ENCODE measurements at places on chromosomes 16 and 17.

DNA sequence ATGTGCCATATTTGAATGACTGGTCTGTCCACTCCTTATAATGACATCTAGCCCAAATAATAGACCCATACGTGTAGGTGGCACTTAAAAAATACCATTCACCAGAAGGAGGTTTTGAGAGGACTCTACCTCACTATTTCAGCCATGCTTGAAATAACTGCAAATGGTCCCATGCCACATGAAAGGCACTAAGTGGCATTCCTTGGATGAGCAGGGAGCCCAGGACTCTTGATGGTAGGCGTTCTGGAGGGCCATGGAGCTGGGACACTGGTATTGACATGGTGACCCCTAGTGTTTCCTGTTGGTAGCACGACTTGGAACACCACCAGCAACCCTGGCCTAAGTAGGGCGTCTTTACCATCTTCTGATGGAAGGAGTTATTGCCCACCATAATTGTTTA, 148.7 kb upstream of the ZFHX3 start:
- peak; percentile 6 for DNase-seq

DNA sequence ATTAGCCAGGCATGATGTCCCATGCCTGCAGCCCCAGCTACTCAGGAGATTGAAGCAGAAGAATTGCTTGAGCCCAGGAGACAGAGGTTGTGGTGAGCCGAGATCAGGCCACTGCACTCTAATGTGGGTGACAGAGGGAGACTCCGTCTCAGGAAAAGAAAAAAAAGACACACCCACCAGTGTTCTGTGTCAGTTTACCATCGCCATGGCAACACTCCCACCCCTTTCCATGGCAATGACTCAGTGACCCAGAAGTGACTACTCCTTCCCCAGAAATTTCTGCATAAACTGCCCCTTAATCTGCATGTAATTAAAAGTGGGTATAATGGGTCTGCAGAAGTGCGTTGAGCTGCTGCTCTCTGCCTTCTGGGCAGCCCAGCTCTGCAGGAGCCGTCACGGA, 4.0 kb upstream of the ZC3H18 start:
- peak; percentile 77 for DNase-seq

DNA sequence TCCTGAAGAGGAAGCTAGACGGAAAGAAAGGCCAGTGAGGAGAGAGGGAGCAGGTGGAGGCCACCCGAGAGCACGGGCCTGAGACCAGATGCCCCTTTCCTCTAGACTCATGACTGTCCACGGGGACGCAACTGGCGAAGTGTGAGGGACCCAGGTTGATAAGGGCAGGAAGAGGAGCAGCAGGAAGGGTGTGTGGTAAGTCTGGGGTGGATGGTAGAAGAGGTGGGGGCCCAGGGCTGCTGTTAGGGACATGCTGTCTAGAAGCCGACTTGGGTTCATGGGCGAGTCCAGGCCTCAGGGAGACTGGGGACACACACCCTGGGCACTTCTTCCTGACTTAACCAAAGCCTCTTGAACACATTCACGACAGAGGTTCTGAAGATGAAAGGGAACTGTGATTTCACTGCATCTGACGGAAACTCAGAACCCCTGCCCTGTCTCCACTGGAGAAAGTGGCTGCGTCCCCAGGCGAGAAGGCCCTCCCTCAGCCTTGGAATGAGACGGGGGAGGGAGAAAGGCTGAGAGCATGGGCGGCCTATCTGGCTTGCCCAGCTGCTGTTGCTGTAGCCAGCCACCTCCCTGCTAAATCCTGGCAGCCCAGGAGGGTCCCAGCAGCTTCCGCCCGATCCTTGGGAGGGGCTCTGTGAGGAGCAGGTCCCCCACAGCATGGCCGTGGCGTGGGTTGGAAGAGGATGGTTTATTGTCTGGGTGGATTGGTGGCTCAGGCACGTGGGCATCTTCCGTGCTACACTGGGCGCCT, 6.0 kb downstream of the HIC1 start:
- DNase-seq = no peak

DNA sequence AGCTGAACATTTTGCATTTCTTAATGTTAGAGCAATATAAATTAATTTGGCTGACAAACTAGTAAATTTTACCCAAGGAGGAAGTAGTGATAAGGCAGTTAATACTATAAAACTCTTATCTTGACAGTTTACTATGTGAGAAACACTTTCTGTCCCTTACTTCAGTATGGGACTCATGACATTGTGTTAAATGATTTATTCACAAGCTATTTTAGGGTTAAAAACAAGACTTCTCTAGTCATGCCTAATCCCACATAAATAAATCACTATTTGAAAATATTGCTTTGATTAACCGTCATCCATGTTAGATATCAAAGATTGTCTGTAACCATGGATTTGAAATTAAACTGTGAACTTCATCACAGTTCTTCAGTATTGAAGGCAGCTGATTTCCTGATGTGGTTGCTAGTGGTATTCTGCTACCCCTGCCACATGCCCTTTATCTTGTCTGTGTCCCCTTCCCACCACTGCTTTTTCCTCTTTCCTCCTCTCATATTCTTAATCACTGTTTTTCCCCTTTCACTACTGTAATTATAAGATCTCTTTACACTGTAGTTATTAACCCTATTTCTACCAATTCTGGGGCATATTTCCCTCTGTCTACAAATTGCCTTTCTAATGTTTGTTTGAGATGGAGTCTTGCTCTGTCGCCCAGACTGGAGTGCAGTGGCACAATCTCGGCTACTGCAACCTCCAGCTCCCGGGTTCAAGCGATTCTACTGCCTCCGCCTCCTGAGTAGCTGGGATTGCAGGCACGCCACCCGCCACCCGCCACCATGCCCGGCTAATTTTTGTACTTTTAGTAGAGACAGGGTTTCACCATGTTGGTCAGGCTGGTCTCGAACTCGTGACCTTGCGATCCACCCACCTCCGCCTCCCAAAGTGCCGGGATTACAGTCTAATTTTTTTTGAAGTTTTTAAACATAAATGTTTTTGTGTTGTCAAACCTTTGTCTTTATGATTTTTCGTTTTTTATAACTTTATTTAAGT, 95.6 kb downstream of the STXBP4 start:
- DNase-seq = no peak

GRCh38 chr16:24347556-24347955, 91.4 kb downstream of the CACNG3 start:
- no peak for DNase-seq

- DNase-seq = no peak
These were observed 16.9 kb downstream of the COX10 start for GRCh38 chr17:14086189-14086588.

DNA sequence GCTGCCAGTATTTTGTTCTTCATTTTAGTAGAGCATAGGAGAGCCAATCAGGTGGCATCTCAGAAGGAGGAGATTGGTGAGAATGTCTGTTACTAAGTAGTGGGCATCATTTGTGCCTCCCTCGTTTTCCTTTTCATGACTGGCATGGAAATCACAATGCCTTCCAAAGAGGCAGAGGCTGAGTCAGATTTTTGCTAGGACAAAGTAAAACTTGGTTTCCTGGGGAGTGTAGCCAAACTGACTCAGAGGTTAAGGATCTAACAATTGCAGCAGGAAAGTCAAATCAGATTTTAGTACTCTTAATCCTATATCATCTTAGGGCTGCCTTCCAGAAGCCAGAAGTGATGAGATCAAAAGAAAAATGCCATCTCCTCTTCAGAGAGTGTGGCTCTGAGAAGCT, 138.7 kb downstream of the ANKFN1 start:
- no peak for DNase-seq

DNA sequence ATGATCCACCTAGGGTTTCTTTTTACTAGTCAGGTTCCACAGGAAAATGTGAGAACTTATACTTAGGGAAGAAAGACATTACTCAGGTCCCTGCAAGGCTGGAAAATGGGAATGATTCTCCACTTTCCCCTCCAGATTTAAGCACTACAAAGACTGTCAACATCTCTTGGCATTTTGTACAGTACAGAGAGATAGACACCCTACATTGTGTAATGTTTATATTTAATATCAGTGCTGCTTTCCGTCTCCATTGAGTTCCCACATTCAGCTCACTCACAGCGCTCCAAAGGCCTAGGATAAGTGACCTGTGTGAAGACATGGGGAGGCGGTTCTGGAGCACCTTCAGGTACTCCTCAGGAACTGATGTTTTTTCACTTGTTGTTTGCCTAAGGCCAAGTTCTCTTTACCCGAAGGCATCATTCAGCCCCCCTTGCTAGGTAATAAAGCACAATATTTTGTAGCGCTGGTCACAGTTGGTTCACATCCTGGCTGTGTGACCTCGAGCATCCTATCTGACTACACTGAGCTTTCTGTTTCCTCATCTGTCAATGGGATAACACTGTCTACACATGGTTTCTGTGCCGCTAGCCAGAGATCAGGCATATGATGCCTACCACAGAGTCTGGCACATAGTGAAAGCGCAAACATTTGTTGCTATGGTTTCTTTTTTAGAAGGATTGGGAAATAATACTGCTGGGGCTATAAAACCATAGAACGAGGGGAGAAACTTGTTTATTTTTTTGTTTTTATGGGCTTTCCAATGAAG, 226.6 kb downstream of the ZFHX3 start:
- DNase-seq = no peak

Measured in stimulated activated CD4-positive, alpha-beta T cell treated with anti-CD3 and anti-CD28 coated beads, Interleukin-4, amount 100 ng/mL, for 48 hours (primary cell).